ENCODE measurements at places on chromosomes 16 and 17.
A peak's percentile ranks its signal among the peaks of the same experiment; 100 is the strongest.

DNA sequence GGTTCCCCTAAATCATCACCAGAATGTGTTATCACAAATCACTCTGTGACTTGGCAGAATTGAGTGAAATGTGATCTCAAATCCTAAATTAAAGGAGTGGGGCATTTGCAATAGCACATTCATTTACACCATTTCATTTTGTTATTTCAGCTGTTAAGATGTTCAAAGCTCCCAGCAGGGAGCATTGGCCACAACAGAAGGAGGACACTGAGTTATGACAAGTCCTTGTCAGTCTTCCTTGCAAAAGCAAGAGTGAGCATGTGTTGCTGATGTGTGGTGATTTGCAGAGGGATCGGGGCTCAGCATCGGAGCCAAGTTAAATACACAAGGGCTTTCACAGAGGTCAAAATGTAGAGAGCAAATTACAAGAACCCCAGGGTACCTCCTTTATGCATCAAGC, 372.2 kb upstream of the CDH5 start:
- DNase-seq, result no peak

DNA sequence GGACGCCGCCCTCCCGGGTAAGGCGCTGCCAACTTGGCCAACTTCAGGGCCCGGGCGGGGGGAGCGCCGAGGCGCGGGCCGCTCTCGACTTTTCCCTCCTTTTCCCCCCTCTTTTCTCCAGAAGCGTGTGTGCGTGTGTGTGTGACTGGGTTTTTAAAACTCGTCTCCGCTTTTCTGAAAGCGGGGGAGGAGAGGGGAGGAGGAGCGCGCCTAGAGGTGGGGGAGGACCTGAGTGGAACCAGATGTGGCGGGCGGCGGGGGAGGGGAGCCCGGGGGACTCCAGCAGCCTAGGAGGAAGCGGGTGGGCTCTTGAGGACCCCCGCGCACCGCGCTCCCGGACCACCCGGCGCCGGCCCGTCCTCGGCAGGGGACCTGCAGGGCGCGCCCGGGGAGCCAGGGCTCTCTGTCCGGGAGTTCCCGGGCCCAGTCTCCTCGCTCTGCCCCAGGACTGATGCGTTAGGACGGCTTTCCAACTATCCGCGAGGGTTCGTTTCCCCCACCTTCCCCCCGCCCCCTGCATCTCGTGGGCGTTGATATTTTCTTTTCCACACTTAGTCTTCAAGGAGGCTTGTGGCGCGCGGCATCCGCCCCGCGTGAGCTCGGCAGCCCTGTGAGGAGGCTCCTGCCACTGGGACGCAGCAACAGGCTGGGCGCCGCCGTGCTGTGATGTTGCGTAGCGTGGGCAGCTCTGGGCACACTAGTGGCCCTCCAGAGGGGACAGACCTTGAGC, 599 bp downstream of the MRC2 start:
- DNase-seq, result no peak

GRCh38 chr17:63496177-63496576, 19.3 kb downstream of the ACE start:
- no peak for DNase-seq

DNA sequence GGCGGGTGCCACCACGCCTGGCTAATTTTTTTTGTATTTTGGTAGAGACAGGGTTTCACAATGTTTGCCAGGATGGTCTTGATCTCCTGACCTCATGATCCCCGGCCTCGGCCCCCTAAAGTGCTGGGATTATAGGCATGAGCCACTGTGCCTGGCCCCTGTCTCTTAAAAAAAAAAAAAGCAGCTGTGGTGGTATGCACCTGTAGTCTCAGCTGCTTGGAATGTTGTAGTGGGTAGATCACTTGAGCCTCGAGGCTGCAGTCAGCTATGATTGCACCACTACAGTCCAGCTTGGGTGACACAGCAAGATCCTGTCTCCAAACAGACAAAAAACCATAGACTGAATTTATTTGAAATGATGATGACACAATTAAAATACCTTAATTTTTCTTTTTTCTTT, 24.3 kb downstream of the CDK12 start:
- DNase-seq, result peak; percentile 32

DNA sequence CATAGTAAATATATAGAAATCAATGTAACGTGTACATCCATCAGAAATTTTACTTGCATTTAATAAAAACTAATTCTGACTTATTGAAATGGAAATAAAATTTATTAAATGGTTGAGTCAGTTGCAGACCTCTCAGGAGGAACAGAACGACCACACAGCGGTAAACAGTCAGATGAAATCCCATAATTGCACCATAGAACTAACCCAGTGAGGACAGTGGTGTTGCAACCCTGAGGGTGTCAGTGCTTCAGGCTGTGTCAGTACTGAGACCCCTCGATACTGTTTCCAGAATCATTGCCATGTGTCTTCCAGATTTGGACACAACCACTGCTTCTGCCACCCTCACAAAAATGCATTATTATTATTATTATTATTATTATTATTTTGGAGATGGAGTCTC, 29.0 kb upstream of the SSTR2 start:
- DNase-seq, result no peak

DNA sequence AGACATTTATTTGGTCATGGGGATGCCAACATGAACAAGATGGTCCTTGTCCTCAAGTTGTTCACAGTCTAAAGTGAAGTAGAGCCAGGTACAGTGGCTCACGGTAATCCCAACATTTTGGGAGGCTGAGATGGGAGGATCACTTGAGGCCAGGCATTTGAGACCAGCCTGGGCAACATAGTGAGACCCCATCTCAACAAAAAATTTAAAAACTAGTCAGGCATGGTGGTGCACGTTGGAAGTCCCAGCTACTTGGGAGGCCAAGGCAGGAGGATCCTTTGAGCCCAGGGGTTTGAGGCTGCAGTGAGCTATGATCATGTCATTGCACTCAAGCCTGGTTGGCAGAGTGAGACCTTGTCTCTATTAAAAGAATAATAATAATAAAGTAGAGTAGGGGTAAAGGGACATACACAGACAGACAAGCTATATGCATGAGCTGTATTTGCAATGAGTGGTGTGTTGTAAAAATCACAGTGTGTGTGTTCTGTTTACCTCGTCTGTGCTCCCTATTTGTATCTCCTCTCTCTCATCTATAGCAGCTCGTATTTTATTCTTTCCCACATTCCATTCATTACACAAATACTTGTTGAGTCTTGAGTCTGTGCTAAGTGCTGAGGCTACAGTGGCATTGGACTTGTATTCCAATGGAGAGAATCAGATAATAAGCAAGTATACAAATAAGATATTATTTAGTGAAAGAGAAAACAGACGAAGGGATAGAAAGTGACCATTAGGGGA, 73.9 kb upstream of the DHX40 start:
- DNase-seq, result no peak

GRCh38 chr17:44197980-44198720, 1.5 kb downstream of the ATXN7L3 start:
- peak; percentile 46 for DNase-seq

- DNase-seq, result no peak
These were observed 65.9 kb downstream of the TANGO6 start for GRCh38 chr16:68909099-68909733.

GRCh38 chr16:83738923-83739503, 68.8 kb upstream of the HSBP1 start:
- no peak for DNase-seq

DNA sequence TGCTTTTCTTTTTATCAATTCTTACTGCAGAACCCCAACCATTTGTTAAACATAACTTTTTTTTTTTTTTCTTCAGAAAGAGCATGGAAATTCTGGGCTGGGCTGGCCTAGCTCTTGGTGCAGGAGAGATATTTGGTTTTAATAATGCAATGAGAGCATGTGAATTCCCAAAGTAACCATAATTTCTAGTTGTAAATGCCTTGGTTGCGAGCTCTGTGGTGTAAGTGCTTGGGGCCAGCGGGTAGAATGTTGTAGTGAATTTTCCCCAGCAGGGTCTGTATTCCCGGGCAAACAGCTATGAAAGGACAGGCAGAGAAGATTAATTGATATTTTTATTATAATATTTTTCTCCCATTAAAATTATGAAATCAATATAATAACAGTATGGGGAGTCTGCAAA, 465.6 kb downstream of the HS3ST4 start:
- no peak for DNase-seq

DNA sequence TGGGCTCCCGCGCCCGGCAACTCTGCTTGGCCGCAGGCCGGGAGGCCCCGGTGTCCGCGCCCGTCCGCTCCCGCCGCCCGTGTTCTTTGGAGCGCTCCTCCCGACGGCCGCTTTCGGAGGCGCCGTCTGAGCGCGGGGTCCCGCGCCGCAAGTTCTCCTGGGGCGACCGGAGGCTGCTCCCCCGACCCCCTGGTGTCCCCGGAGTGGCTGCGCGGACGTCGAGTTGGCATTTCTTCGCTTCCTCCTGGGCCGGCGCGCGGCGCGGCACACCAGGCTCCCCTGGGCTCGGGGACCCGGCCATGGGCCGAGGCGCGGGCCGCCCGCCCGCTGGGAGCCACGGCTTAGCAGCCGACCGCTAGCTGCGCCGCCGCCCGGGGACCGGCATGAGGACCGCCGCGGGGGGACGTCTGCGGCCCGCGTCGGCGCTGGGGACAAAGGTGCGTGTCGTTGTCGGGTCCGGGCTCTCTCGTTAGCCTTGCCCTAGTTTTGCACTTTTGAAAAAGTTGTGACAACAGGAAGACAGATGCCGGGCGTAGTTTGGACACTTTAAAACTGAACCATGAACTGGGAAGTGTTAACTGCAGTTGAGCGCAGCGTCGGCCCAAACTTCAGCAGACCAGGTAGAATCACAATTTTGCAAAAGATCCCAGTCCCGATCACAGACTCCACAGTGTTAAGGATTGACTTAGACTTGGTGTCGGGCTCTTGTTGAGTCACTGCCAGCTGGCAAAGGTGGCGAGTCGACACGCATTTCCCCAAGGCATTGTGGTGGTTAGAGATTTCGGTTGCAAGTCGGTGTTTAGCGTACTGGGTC, 700 bp downstream of the UBN1 start:
- DNase-seq, result peak; percentile 13

DNA sequence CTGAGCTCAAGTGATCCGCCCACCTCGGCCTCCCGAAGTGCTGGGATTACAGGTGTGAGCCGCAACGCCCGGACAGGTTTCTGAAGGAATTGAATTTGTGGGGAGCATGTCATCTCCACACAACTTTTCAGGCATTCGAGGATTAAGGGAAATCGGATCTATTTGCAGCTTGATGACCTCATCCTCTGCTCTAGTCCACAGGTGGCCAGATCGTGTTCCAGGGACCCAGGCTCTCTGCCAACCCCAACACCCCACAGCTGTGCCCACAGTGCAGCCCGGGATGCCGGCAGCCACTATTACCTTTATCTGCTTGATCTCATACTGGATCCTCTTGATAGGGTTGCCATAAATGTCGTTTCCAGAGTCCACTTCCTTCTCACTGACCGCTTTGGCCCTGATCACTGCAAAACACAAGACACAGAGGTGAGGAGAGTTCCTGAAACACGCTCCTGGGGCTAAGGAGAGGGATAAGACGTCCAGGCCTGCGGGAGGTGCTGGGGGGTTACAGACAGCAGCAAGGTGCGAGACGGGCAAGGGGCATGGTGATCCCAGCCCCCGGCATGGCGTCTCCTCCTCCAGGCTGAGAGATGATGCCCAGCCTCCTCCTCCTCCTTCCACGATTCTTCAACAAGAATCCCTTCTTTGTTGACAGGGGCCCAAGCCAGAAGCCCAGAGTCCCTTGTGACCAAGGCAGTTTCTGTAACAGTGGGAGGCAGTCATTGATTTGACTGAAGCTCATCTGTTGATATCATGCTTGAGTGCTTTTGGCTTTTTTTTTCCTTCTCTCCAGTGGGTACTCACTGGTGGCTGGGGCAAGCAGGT, 29.3 kb downstream of the CEP295NL start:
- DNase-seq, result peak; percentile 90

GRCh38 chr16:14026572-14027285, 44.4 kb upstream of the MRTFB start:
- DNase-seq, result no peak

DNA sequence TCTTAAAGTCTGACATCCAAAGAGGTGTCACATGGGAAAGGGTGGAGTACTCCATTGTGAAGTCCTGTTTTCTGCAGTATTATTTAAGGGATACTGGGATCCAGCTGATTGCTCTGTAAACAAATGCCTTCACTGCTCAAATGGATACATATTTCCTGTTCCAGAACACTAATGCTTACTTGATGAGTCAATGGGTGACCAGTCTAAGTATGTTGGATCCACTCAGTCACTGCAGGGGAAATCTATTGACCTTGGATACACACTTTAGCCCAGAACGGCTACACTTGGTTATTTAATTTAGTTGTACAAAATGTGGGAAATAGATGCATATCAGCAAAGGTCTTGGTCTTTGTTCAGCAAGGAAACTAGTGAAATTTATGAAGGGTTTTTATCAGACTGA, 261.4 kb downstream of the MAP2K4 start:
- DNase-seq, result no peak

DNA sequence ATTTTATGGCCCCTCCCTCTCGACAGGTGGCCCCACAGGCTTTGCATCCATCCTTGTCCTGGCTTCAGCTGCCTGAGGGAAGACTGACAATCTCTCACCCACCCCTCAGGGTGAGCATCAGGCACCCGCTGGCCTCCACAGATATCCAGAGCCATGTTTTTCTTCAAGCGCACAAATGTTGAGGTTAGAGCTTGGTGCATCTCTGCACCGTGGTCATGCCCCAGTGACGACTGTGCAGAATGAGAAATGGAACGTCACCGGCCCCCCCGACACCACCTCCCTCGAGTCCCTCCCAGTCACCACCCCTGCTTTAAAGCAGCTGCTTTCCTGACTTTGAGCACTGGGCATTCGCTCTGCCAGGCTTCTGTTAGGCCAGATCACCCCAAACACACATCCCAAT, 19.8 kb upstream of the TIMP2 start:
- no peak for DNase-seq
